Hepatic stellate cell (primary cell): ENCODE measurements at places on chromosomes 16 and 17.

DNA sequence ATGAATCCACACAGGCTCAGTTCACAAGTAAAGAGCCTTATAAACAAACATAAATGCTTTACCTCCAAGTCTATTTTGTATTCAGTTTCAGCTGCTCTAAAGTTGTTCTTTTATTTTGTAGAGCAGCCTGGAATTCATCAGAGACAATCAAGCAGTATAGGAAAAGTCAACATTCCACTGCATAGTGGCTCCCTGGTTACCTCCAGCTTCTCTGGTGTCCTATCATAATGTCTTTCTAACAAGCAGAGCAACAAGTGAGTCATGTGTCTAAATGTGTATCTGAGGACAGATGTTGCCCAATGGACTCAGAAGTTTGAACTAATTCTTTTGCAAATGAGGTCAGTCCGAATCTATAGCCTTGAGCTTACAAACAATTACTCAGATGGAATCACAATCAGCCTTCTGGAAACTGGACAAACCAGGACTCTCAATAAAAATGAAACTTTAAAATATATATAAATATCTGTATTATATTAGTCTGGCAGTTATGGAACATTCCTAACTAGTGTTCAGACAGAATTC lies 292.0 kb upstream of the TOM1L1 start:
- DNase-seq = no peak

DNA sequence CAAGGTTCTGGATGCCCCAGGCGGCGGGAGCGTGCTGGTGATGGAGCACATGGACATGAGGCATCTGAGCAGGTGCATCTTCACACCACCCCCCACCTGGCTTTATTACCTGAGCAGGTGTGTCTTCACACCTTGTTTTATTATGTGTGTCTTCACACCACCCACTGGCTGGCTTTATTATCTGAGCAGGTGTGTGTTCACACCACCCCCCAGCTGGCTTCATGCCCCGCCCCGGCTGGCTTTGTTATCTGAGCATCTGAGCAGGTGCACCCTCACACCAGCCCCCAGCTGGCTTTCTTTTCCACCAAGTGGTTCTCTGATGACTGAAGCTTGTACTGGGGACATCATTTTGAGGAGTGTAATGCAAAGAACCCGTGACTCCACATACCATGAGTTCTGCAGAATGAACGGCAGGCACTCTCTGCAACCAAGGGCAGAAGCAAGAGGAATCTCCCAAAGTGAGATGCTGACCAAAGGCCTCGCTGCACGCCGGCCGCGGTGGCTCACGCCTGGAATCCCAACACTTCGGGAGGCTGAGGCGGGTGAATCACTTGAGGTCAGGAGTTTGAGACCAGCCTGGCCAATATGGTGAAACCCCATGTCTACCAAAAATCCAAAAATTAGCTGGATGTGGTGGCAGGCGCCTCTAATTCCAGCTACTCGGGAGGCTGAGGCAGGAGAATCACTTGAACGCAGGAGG lies 2.6 kb downstream of the FN3KRP start:
- no peak for DNase-seq

GRCh38 chr17:143785-144281 lies 6.5 kb downstream of the SCGB1C2 start:
- peak; percentile 87 for DNase-seq

- DNase-seq = no peak
Observed at GRCh38 chr16:11551842-11552241, 34.9 kb downstream of the LITAF start.

GRCh38 chr16:31023627-31024226 lies 9.6 kb upstream of the STX4 start:
- DNase-seq = no peak

GRCh38 chr17:49240619-49241018 lies 10.0 kb upstream of the PHOSPHO1 start:
- no peak for DNase-seq

- no peak for DNase-seq
Observed at GRCh38 chr17:78226759-78227454, 4.5 kb upstream of the TMEM235 start.

GRCh38 chr17:32445074-32445415 lies 735 bp downstream of the PSMD11 start:
- peak; percentile 56 for DNase-seq

GRCh38 chr17:61411261-61412142 lies 11.9 kb downstream of the TBX2 start:
- DNase-seq = peak; percentile 80

- DNase-seq = no peak
Observed at GRCh38 chr17:34499576-34499975, 79.8 kb upstream of the TMEM132E start.

DNA sequence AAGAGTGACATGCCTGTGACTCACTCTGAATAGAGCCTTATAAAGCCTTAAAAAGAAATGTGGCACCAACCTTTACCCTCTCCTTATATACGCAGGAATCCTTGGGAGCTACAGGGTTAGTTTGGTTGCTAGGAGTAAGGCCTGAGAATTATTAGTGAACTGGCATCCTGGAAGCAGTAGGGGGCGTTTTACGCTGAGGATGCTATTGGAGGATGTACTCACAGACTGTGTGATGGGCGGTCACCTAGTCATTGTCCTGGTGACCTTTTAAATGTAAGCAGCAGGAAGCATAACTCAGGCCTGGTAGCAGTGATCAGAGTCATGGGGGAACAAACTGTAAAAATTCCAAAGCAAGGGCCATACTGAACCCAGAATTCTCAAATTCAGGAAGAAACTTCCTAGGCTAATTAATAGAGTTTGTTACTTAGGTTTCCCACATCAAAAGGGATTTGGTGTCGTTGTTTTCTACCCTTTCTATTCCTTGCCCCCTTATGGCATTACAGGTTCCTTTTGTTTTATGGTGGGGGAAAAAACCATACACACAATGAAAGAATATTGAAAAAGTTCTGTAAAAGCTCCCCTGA lies 153.8 kb downstream of the SNX11 start:
- no peak for DNase-seq

DNA sequence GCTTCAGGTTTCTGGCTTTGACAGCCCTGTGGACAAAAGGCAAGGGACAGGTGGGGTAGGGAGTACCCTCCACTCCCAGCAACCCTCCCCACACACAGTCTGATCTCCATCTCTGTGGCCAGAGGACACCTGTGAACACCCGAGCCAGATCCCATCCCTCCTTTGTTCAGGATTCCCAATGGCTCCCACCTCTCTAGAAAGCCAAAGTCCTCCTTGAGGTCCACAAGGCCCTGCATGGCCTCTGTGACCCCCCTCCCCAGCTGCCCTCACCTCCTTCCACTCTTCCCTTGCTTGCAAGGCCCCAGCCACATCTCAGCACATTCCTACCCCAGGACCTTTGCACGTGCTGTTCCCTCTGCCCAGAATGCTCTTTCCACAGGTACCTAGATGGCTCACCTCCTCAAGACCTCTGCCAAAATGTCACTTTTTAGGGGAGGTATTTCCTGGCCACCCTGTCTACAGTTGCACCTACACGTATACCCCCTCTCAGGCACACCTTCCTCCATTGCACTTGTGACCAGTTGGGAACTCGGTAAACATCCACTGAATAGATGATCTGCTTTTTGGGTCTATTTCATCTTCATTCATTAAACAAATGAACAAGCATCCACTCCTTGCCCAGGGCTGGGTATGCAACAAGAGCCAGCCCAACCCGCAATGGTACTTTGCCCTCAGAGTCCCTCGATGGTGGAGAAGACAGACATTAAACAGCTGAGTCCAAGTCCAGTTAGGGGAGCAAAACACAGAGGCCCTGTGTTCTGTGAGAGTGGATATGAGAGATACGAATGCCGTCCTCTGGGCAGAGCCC lies 107.0 kb downstream of the CRLF3 start:
- no peak for DNase-seq

GRCh38 chr17:82316651-82317393 lies 586 bp downstream of the CD7 start:
- no peak for DNase-seq

DNA sequence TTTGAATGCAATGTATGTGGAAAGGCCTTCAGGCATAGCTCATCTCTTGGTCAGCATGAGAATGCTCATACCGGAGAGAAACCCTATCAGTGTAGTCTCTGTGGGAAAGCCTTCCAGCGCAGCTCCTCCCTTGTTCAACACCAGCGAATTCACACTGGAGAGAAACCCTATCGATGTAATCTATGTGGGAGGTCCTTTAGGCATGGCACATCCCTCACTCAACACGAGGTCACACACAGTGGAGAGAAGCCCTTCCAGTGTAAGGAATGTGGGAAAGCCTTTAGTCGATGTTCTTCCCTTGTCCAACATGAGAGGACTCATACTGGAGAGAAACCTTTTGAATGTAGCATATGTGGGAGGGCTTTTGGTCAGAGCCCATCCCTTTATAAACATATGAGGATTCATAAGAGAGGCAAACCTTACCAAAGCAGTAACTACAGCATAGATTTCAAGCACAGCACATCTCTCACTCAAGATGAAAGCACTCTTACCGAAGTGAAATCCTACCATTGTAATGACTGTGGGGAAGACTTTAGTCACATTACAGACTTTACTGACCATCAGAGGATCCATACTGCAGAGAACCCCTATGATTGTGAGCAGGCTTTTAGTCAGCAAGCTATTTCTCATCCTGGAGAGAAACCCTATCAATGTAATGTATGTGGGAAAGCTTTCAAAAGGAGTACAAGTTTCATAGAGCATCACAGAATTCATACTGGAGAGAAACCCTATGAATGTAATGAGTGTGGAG lies 24.7 kb downstream of the ZFP90 start:
- no peak for DNase-seq

DNA sequence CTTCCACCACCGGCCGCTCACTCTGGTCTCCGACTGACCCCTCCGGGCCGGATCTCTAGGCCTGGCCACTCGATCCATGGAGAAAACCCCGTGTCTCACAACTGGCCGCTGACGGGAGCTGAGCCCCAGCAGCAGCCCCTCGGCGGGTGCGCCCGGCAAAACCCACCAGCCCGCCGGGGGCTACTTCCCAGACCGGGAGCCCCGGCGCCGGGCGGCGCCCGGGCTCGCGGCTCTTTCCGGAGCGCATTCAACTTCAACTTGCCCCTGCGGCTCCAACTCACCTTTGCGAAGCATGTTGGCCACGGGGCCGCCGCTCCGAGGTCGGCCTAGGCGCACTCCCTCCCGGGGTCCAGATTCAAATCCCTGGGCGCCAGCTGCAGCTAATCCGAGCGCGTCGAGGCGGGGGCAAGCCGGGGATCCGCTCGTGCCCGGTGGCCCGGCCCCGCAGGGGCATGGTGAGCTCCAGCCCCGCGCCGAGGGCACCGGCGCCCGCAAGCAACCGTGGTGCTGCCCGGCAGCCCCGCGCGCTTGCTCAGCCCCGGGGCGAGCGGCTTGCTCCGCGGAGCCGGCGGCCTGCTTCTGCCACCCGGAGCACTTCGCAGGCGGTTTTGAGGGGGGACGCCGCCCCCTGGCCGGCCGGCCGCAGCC lies 438 bp downstream of the RTN4RL1 start:
- DNase-seq = no peak

- no peak for DNase-seq
Observed at GRCh38 chr17:17326275-17326875, 23.2 kb downstream of the NT5M start.

DNA sequence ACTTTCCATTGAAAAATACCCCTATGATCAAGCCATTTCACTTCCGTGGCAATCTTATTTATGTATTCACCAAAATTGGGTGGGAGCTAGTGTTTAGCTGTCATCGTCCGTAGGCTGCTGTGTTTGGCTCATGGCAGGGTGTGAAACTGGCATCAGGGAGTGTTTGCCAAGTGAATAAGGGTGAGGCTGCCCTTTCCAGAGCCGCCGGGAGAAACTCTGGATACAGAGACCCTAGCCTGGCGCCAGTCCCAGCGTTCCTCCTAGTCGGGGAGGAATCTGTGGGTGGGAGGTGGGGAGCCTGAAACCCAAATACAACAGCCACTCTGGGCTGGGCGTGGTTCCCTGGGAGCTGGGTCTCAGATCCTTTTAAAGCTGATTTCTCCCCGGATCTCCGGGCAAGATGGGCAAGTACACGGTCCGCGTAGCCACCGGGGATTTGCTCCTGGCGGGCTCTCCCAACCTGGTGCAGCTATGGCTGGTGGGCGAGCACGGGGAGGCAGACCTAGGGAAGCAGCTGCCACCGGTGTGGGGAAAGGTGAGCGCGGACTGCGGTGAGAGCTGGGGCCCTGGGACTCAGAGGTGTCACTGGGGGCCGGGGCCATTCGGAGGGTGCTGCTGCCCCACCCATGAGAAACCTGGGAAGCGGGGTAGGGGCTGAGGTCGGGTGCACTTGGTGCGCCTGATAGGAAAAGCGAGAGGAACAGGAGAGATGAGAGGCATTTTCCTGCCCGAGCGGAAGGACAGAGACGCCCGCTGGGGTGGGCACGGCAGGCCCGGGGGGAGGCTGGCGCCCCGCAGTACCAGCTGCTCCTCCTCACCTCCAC lies 62.1 kb upstream of the TEKT1 start:
- no peak for DNase-seq

GRCh38 chr17:29505836-29506235 lies 61.0 kb downstream of the ABHD15 start:
- DNase-seq = no peak

GRCh38 chr17:48002916-48003416 lies 32.1 kb downstream of the CDK5RAP3 start:
- DNase-seq = no peak

GRCh38 chr17:43468691-43469139 lies 15.1 kb upstream of the DHX8 start:
- peak; percentile 65 for DNase-seq

- DNase-seq = no peak
Observed at GRCh38 chr17:44444735-44445105, 55.3 kb upstream of the ITGA2B start.

DNA sequence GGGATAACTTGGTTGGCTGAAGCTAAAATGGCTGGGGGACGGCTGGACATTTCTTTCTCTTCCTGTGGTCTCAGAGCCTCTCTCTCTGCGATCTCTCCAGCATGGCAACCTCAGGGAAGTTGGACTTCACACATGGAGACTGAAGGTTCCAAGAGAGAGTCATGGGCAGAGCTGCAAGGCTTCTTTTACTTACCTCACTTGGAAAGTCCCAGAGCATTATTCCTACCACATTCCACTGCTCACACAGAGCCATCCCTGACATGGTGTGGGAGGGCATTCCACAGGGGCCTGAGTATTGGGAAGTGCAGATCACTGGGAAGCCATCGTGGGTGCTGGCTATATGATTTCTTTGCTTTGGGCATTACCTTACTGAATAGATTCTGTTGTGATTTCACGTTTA lies 9.8 kb upstream of the SLC6A2 start:
- DNase-seq = no peak
